Chondrocyte (in vitro differentiated cells): ENCODE measurements at places on chromosomes 12 and 14. TPM values are rescaled to one million over a fixed set of nuclear protein-coding genes. Genes with fewer than 3 reads are reported as not detected.

GRCh38 chr12:29552324-29552927, 54.9 kb upstream of the OVCH1 start:
- DNase-seq = no peak

DNA sequence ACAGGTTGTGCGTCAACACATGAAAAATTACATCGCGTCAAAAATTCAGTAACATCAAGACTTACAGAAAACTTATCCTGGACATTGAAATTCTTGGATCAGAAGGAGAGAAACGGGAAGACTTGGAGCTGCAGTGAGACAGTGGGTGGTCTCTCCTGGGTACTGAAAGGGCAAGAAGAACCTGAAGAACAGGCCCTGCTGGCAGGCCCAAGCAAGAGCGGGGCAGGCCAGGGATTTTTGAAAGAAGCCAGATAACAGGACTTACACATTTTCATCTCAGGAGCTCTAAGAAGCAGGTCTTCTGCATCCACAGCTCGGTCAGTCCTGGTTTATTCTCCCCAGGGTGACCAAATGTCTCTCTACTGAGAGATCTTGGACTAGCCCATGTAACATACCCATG, 466.5 kb upstream of the SOX5 start:
- no peak for DNase-seq

- DNase-seq = no peak
These were observed 1.6 kb upstream of the ACVRL1 start for GRCh38 chr12:51905471-51906429.

GRCh38 chr12:106791531-106791930, 17.0 kb downstream of the RIC8B start:
- no peak for DNase-seq

DNA sequence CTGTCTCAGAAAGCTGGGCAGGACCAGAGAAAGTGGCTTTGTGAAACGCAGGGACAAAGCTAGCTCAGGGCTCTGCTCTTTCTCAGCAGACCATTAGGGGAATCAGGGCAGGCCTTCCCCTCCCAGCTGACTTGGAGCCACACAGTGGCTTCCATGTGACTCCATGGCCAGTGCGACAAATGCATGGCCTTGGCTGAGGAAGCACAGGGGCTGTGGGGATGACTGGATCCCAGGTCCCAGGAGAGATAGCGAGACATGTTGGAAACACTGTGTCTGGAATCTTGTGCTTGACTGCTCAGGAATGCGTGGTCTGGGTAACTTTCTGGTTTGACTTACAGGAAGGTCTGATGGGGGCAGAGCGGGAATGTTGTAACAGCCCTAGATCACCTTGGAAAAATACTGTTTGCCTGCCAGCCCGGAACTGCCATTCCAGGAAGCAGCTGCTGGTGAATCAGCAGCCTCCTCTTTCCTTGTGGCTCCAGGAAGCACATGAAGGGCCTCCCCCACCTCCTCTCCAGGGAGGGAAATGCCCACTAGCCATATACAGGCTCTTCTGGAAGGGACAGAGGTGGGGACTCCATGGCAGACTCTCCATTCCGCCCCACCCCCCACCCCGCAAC, 133.5 kb upstream of the HIF1A start:
- no peak for DNase-seq

Gene SIX4
- total RNA-seq = 26.0 to 44.9 TPM (median 26.2 TPM) in 3 replicates

Gene ITPK1
- 27.7 to 31.2 TPM (median 28.2 TPM) in 3 replicates for total RNA-seq

GRCh38 chr14:61171727-61172126, 109.4 kb downstream of the TMEM30B start:
- no peak for DNase-seq

- DNase-seq = no peak
These were observed 16.0 kb downstream of the BTG1 start for GRCh38 chr12:92129609-92130008.

Gene REP15
- total RNA-seq = 0.54 to 1.3 TPM (median 1.3 TPM) in 3 replicates

GRCh38 chr12:49332891-49333371, 4.1 kb downstream of the C1QL4 start:
- DNase-seq = no peak

DNA sequence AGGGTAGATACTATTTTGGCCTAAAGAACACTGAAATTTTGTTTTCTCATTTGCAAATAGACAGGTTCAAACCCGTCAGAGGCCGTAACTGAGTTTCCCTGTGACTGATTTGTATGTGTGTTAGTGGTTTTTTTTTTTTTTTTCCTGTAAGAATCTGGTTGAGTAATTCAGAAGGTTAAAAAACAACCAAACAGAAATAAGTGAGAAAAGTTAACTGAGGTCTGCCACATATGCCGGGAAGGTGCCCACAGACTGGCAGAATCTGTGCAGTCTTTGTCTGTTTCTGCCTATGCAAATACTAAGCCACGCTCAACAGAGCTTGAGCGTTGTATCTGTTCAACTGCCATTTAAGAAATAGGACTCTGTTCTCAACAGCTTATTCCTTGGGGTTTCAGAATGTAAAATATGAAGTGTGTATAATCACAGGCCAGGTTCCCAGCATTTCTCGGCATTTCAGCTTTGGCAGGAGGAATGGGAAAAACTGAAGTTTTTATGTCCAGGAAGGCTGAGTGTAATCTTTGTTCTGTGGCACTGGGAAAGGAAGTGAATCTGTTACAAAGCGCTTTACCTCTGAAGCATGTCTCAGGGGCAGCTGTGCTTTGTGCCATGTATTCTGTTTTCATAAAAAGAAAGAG, 181.9 kb downstream of the PRKCH start:
- DNase-seq = no peak

Gene KIF5A
- 2.6 to 5.1 TPM (median 3.5 TPM) in 3 replicates for total RNA-seq

DNA sequence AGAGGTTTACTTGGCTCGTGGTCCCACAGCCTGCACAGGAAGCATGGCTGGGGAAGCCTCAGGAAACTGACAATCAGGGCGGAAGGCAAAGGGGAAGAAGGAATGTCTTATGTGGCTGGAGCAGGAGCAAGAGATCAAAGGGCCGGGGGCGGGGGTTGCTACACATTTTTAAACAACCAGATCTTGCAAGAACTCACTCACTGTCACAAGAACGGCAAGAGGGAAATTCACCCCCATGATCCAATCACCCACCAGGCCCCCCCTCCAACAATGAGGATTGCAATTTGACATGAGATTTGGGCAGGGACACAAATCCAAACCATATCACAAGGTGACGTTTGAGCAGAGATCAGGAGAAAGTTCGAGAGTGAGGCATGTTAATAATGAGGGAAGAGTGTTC, 163.7 kb upstream of the RPH3A start:
- no peak for DNase-seq

Gene SRSF9
- 108 to 150 TPM (median 113 TPM) in 3 replicates for total RNA-seq

- DNase-seq = no peak
These were observed 172.6 kb downstream of the ANO4 start for GRCh38 chr12:100967189-100967588.

DNA sequence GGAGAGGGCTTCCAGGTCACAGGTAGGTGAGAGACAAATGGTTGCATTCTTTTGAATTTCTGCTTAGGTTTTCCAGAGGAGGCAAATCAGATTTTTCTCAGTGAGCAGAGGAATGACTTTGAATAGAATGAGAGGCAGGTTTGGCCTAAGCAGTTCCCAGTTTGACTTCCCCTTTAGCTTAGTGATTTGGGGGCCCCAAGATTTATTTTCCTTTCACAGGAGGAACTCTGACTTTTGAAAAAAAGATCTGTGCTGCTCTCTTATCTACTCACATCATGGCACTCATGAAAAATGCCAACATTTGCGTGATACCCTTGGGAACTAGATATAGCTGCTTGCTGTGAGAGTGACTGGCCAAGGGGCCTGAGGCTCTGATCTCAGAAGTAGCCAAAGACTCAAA, 58.0 kb upstream of the EVL start:
- DNase-seq = no peak

GRCh38 chr12:11780521-11781101, 131.1 kb downstream of the ETV6 start:
- no peak for DNase-seq

GRCh38 chr14:60363687-60364086, 114.7 kb downstream of the PPM1A start:
- no peak for DNase-seq

- no peak for DNase-seq
These were observed 252.7 kb downstream of the LRFN5 start for GRCh38 chr14:41859336-41859735.

GRCh38 chr14:32468955-32469354, 139.9 kb downstream of the AKAP6 start:
- DNase-seq = no peak

DNA sequence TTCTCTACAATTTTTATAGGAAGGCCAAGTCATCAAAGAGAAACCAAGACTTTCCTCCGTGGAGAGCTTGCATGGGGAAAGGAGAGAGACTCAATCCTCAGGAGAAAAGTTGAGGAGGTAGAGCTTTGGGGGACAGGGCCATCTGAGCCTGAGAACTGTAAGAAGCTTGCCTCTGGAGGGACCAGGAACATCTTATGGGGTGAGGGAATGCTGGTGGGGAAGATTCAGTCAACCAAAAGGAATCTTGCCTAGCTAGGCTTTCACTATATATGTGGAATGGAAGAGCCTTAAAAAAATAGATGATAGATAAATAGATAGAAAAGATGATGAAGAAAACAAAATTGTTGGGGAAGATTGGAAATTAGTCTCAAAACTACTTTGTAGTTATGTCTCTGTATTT, 63.5 kb downstream of the DYRK2 start:
- no peak for DNase-seq

DNA sequence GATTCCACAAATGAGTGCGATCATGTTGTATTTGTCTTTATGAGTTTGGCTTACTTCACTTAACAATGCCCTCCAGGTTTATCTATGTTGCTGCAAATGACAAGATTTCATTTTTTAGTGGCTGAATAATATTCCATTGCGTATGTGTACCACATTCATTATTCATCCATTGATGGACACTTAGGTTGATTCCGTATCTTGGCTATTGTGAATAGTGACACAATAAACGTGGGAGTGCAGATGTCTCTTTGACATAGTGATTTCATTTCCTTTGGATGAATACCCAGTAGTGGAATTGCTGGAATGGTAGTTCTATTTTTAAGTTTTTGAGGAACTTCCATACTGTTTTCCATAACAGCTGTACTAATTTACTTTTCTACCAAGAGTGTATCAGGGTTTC, 23.5 kb downstream of the AKAP6 start:
- no peak for DNase-seq

DNA sequence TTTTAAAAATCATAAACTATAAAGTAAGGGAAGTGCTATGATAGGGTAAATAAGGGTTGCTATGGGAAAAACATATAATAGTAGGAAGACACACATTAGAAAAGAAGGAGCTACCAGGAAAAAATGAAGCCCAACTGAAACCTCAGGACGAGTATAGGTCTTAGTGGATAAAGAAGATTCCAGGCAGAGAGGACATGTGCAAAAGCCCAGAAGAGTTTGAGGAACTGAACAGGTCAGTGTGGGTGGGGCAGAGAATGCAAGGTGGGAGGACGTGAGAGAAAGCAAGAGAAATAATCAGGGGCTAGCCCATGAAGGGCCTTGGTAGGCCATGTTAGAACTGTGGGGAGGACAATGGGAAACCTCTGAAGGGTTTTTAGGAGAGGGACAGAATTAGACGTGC, 109.5 kb downstream of the DENND5B start:
- no peak for DNase-seq

Gene CLEC14A
- total RNA-seq = not detected in 3 replicates

GRCh38 chr14:54220071-54220703, 176.6 kb upstream of the CDKN3 start:
- DNase-seq = no peak
